ENCODE measurements at places on chromosomes 7 and 10. TPM values are rescaled to one million over a fixed set of nuclear protein-coding genes. Genes with fewer than 3 reads are reported as not detected.

The GOLGA7B gene
- total RNA-seq: 0.08 TPM

- DNase-seq: no peak
These were observed 18.7 kb downstream of the ASB13 start for GRCh38 chr10:5647507-5648240.

GRCh38 chr7:87217983-87218653 is 1.4 kb downstream of the TMEM243 start:
- DNase-seq: no peak

The PKD2L1 gene
- not detected for total RNA-seq

GRCh38 chr7:20030915-20031362 is 186.2 kb downstream of the MACC1 start:
- no peak for DNase-seq

- DNase-seq: no peak
These were observed 212.3 kb downstream of the TCERG1L start for GRCh38 chr10:131099028-131099726.

The CTNNA3 gene
- total RNA-seq: 120 TPM

DNA sequence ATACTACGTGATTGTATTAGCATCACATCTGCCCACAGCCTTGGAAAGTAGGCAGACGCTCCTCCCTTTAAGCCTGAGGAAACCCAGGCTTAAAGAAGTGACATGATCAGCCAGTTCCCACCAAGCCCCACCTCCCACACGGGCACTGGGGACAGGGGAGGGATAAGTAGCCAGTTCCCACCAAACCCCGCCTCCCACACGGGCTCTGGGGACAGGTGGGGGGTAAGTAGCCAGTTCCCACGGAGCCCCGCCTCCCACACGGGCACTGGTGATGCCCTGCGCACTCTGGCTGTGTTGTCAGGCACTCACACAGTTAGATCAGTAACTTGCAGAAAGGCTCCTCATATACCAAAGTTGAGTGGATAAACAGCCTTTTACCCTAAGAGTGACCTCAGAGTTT is 606.8 kb downstream of the PTPRN2 start:
- DNase-seq: no peak

GRCh38 chr10:78805176-78805575 is 263.6 kb upstream of the ZMIZ1 start:
- DNase-seq: peak; percentile 87

- peak; percentile 37 for DNase-seq
These were observed 765.6 kb upstream of the GHITM start for GRCh38 chr10:83373671-83374070.

GRCh38 chr10:98885378-98885777 is 350.3 kb downstream of the HPSE2 start:
- DNase-seq: no peak

DNA sequence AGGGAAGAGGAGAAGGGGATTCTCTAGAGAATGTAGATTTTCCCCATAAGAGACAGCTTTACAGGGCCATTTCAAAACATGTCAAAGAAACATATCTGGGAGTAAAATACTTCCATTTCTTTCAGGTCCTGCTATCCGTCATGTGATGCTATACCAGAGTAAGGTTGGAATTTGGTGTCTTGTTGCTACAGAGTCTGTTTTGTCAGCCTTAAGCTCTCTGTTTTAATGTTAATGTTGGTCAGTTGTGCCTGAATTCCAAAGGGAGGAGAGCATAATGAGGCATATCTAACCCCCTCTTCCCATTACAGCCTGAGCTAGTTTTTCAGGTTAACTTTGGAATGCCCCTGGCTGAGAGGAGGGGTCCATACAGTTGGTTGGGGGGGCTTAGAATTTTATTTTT is 94.7 kb upstream of the CCDC71L start:
- DNase-seq: no peak

The LGI1 gene
- total RNA-seq: not detected

DNA sequence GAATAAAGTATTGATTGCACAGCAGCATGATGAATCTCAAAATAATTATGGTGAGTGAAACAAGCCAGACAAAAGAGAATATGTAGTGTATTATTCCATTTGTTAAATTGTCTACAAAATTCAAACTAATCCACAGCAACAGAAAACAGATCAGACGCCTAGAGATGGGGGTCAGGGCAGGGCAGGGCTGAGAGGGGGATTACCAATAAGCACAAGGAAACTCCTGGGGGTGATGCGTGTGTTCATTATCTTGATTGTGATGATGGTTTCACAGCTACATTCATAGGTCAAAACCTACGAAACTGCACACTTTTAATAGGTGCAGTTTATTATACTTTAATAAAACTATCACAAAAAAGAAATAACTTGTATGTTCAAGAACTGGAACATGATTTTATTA is 132.7 kb upstream of the CDK6 start:
- DNase-seq: no peak

The CNNM1 gene
- 0.16 TPM for total RNA-seq

- DNase-seq: no peak
These were observed 565 bp downstream of the ATP5MK start for GRCh38 chr10:103395754-103396066.

The EBLN1 gene
- total RNA-seq: not detected

DNA sequence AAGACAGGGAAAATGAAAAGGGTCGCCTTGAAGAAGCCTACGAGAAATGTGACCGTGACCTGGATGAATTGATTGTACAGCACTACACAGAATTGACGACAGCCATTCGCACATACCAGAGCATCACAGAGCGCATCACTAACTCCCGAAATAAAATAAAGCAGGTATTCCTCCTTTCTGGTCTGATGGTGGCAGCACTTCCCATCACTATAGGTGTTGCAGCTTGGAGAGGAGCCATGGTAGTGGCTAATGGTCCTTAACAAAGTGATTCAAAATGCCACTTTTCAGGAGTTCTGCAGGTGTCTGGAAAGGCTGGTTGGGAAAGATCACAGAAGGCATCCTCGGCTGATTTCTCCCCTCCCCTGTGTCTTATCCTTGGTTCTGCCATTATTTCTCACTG is 22.1 kb downstream of the EXOC4 start:
- DNase-seq: no peak

DNA sequence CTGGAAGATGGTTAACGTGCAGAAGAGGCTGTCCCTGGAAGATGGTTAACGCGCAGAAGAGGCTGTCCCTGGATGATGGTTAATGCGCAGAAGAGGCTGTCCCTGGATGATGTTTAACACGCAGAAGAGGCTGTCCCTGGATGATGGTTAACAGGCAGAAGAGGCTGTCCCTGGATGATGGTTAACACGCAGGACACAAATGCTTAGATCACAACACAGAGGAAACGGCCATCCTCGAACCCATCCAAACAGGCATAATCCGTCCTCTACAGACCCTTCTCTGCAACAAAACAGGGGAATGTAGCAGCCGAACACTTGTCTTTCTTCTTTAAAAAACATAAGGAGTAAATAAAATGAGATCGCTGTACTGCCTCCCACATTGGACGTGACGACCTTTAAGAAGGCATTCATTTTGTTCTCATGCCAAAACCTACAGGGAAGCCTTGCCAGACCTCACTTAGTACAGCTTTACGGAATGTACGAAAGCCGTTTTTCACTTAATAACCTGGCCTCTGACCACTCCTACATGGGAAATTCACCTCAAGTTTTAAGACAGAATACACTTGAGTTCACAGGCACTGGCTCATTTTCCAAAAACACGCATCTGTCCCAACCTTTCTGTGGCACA is 245.2 kb downstream of the ZMYND11 start:
- no peak for DNase-seq

The PTPRN2 gene
- total RNA-seq: 1.6 TPM

- no peak for DNase-seq
These were observed 102.2 kb downstream of the JCAD start for GRCh38 chr10:29957236-29957635.

The CHPF2 gene
- total RNA-seq: 11.6 TPM

The SCART1 gene
- 0.30 TPM for total RNA-seq

DNA sequence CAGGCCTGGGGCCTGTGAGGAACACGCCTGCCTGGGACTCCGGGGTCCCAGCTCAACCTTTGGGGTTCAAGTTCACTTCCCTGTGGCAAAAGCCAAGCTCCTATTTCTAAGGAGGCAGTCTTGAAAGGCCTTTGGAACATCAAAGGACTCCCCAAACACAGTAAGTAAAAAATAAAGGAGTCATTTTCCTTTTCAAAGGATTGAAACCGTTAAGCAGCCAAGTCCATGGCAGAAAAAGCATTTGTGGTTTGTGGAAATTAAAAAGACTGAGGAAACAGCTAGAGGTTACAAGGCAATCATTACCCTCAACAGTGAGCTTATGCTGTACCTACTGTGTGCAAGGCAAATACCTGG is 200.8 kb downstream of the MYOF start:
- no peak for DNase-seq

DNA sequence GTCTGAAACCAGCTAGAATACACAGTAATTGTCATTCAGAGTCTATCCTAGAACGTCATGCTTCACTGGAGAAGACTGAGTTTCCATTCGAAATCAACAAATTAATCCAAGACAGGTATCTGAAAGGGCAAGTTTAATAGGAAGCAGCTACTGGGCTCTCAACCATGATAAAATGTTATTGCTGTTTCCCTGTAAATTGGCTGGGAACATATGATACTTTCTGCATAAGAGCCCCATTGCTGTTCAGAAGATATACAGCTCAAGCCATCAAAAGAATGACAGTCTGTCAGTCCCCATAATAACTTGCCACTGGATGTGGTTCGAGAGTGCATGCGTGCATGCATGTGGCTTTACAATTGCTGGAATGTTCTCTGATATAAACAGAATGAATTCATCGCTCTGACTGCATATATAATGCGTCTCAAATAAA is 129.0 kb downstream of the HIBADH start:
- DNase-seq: no peak

DNA sequence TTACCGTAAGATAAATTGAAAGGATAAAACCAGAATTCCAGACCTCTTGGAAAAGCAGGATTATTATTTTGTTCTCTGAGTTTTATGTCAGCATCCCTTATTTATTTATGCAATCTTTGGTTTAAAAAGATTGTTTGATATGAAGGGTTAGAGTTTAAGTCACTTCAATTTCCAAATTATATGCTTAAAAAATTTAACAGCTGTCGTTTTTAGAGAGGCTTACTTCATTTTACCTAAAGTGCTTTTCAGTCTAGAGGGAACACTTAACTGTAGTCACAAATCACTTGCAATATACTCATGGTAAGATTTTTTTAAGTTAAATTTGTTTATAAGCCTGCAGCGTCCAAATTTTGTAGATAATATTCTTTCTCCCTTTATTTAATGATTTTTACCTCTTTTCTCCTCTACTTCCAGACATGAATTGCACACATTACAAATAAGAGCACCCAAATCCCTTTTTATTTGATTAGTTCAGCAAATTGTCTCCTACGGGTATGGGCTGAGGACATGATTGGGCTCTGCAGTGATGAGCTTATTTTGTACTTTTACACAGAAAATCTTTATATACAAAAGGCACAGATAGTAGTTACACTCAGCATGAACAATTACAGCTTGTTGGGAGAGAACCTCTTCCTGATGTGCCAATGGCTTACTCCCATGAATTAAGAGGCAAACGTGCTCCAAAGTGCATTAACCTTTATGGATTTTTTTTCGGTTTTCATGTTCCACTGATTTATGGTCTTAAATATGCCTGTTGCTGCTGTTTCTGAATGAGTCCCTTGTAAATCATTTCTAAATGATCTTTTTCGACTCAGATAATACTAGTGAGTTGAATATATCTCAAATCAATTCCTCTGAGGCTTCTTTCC is 319.3 kb upstream of the LRGUK start:
- no peak for DNase-seq

GRCh38 chr7:64651632-64652165 is 14.2 kb upstream of the ZNF107 start:
- DNase-seq: no peak

GRCh38 chr10:31686599-31686998 is 242.0 kb downstream of the ARHGAP12 start:
- no peak for DNase-seq

DNA sequence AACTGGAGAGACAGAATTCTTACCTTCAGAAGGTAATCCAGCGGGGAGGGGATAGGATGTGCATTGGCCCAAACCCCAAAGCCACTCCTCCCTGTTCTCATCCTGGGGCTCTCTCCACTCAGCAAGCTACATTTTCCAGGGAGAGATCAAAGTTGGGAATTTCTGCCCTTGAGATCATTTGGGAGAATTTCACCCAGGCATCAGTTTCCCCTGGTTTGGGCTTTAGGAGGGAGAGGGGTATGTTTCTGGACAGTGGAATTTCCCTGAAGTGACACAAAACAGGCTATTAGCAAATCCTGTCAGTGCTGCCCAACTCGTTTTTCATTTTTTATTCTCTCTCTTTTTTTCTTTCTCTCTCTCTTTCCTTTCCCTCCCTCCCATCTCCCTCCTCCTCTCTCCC is 35.7 kb downstream of the CYP17A1 start:
- no peak for DNase-seq

Data from Right ventricle myocardium inferior (tissue), 1 donor.